Stimulated activated CD4-positive, alpha-beta T cell treated with anti-CD3 and anti-CD28 coated beads, Interleukin-12 subunit alpha, Interleukin-12 subunit beta, amount 100 ng/mL, for 24 hours (primary cell): ENCODE measurements at places on chromosomes 5 and 9.
A peak's percentile ranks its signal among the peaks of the same experiment; 100 is the strongest.

DNA sequence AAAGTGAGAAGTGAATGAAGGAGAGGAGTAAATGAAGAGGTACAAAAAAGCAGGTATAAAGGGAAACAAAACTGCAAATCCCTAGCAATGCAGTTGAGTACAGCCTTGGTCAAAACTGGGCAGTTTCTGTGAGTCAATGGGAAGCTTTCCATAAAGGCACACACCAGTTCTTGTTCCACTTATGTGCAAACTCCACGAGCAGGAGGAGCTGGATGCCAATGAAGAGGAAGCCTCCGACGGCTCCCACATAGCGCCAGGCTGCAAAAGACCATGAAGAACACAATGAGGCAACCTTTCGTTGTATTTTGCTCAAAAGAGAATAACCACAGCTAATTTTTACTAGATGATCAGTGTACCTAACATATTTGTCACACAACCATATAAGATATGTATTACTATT is 81.1 kb downstream of the SERINC5 start:
- no peak for DNase-seq

GRCh38 chr5:170353011-170353761 is 36.0 kb downstream of the KCNMB1 start:
- DNase-seq = no peak

DNA sequence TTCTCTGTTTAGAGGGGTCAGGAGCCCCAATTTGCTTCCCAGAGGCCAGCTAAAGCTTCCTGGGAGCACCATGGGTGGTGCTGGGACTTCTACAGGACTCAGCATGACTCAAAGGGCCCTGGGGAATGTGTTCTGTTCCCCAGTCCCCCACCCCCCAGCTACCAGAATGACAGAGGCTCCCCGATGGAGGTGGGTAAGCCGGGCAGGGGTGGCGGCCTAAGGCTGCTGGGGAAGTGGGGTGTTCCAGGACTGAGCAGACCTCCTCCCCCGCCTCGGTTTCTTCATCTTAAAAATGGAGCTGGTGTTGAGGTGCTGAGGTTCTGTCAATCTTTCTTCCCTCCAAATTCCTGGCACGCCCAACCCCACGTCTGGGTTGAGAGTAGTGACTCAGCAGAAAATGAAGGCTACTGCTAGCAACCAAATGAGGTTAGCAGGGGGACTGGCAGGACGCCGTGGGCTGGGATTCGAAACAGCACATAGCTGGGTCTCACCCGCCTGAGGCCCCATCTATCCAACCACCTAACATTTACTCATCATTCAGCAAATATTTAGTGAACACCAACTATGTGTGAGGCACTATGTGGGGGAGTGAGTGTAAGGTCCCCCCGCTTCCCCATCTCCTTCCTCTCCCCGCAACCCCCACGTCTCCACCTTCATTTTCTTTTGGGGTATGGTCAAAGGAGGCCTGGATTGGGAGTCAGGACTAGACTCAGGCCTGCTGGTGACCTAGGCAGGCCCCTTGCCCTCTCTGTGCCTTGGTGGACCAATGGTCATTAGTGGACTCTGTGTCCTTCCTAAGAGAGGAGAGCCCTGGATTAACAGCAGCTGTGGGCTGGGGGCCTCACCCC is 50.2 kb downstream of the C9orf50 start:
- no peak for DNase-seq

- DNase-seq = no peak
Observed at GRCh38 chr5:133739181-133739780, 126.9 kb upstream of the FSTL4 start.

GRCh38 chr5:60522292-60522905 is 177.6 kb downstream of the DEPDC1B start:
- DNase-seq = no peak

DNA sequence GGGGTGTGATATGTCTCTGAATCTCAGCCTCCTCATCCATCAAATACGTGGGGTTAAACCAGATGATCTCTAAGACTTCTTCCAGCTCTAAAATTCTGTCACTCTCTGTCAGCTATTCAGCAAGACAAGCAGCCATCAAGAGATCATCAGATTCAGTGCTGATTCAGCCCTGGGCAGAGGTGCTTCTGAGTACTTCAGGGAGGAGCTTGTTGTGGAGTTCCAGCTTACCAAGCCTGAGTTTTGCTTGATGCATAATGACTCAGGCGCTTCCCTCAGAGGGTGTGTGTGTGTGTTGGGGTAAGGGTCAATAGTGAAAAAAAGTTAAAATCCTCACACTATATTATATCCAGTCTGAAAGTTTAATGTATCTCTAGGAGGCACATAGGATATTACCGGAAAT is 29.6 kb upstream of the TAF1L start:
- no peak for DNase-seq

DNA sequence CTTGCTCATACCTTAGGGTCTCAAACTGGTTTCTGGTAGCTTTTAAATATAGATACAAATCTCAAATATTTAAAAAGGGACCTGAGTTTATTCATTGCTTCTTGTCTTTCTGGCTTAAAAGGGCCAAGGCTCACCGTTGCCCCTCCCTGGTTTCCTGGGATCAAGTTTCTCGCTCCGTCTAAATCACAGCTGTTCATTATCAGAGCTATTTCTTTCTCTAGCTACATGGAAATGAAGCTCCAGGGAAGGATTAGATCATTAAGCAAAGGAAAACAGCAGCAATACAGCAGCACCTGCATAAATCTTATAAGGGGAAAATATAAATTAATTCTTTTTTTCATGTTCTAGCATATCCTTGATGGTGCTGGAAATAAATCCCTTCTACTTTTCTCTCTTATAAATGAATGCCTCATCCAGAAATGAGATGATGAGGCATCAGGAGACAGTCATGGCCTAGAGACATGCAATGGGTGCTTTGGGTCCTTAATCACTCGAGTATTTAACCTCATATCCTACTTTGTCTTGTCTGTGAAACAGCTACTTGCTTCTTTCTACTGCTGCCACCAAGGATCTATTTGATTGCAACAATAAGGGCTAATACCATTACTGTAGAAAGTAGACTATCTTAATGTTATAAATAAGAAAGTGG is 320.1 kb downstream of the TRPM3 start:
- DNase-seq = no peak

DNA sequence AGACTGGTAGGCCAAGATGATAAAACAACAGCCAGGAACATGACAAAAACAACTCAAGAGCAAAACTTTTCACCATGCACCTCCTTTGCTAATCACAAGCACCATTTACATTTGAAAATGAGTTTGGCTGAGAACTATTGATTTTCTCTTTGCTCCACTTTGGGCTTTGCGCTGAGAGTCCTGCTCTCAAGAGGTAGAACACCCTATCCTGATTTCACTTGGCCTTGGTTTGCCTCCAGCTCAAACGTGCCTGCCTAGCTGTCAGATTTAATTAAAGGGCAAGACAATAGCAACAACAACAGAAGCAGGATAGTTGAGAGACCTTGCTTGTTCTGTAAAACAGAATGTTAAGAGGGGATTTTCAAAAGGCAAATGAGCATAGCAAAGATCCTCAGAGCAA is 128.2 kb upstream of the ASTN2 start:
- DNase-seq = no peak

GRCh38 chr5:139676406-139676805 is 28.3 kb downstream of the CXXC5 start:
- DNase-seq = no peak

DNA sequence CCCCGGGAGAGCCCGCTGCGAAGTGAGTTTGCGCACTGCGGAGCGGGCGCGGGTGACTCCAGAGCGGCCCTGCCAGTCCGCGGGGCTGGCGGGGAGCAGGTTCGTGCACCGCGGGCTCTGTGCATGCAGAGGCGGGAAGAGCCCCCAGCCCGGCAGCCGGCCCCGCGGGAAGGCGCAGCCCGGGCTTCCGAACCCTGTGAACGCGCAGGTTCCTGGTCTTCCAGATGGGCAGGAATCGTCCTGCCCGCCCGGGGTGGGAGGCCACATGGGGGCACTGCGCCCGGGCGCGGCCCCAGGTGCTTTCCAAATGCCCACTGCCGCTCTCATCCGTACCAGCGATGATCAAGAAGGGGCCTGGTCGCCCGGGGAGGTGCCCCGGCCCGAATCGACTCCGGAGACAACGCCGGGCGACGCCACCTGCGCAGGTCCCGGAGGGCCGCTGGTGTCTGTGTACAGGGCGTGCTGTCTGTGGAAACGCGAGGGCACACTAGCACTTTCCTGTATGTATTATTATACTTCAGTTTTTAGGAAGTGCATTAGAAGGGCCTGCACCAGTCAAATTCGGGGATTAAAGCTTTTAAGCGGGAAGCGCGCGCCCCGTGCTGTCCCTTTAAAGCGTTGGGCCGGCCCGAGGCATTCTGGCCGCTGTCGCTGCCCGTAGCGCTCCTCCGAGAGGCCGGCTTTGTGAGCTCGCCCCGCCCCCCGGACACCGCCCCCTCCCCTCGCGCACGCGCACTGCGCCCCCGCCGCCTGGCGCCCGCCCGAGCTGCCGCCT is at the start of gene WDR5:
Gene WDR5, plus strand, starts transcription at position 740 of the 775 bp plus-strand sequence. CDS start 3,796 bp downstream, outside the sequence.
- DNase-seq = peak; percentile 80

DNA sequence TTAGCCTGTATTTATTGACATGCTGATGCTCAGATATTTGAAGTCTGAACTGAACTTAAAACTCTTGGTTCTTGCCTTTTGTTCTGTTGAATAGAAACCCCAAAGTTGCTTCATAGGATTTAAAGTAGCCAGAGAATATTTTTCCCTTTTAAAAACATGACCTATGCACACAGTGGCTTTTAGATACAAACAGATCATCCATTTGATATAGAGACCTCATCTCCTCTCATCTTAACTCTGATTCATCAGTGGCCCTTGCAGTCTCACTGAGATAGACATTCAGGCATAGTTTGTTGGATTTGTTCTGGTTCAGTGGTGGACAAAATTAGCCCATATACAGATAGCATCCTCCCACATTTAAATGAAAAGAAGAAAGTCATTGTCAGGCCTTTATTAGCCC is 43.5 kb upstream of the PJA2 start:
- no peak for DNase-seq

DNA sequence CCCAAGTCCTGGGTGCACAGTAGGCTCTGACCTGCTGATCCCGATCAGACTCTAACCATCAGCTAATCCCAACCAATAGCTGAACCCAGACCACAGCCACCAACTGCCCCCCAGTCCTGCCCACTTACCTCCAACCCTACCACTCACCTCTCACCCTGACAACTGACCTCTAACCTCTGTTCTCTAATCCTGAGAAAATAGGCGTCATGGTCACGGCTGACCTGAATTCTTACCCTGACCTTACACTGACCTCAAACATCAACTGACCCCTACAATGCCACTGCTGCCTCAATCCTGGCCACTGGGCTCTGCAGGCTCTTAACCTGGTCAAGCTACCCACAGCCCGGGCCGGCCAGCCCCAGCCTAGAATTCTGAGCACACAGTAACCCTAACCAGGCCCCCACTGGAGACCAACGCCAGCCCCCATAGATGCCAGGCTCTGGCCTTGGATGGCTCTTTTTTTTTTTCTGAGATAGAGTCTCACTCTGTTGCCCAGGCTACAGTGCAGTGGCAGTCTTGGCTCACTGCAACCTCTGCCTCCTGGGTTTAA is 63.8 kb upstream of the ASS1 start:
- DNase-seq = no peak

DNA sequence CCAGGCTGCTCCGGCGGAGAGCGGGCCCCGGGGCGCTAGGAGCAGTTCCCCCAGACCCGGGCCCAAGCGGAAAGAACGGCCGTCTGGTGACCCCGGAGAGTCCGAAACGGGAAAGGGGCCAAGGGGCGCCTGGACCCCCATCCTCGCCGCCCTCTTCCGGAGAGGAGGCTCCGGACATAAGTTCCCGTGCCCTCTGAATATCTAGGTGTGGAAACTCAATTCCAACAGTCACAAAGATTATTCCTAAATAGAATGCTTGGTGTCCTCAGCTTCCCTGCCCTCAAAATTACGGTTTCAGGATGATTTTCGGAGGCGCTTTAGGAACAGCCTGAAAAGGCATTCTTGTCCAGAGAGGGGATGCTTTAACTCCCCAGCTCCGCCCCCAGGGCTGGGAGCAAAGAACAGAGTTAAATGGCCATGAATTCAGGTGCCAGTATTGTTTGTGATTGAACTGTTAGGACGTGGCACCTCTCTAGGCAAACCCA is 681 bp upstream of the LHFPL2 start:
- DNase-seq = no peak

GRCh38 chr5:99808657-99809230 is 726.4 kb upstream of the FAM174A start:
- no peak for DNase-seq

DNA sequence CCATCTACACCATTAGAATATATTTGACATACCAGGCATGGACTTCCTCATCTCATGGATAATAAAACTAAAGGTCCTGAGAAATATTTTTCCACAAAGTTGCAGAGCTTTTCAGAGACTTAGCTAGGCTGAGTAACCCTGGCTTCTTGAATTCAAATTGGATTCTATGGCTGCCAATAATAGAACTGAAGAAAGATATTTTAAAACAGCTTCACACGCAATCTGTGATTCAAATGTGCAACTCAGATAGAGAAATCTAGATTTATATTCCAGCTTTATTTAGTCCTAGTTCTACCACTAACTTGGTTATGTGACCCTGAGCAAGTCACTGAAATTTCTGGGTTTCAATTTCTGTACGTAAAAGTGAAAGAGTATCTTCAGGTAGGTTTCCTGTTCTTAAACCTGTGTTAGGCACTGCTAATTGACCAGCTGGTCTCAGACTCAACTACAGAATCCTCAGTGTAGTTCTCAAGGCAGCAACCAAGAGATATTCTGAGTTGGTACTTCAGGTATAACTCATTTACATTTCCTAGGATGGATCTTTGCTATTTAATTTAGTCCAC is 235.3 kb downstream of the GABRB2 start:
- DNase-seq = no peak

DNA sequence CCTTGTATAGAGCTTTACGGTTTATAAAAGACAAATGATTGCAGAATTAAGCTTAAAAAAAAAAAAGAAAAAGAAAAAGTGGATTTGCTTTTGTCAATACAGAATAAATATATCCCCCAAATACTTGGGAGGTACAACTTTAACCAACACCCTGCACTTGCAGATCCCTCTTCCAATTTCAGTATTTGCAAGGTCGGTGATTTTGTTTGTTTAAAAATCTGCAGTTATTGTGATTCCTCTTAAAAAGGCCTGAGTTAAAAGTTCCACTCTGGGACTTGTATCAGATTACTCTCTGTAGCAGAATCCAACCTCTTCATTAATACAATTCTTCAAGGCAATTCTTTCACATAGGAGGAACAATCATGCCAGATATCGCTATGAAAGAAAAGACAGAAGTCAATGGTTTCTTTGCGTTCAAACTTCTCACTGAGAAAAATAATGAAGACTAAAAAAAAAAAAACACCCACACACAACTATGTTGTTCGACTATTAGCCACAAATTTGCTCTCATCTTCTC is 400.9 kb downstream of the EBF1 start:
- no peak for DNase-seq

DNA sequence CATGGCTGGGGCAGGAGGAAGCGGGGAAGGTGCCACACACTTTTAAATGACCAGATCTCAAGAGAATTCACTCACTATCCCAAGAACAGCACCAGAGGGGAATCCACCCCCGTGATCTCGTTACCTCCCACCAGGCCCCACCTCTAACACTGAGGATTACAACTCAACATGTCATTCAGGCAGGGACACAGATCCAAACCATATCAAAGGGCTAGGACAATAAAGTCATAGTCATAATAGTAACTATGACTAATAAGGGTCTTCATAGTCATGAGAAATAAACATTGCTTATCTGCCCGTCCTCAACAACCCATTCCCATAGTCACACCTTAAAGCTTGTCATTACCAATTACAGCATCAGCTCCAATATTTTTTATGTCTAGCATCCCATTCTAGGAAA is 65.3 kb upstream of the SMC2 start:
- no peak for DNase-seq

- no peak for DNase-seq
Observed at GRCh38 chr5:127839496-127840197, 136.5 kb downstream of the CCDC192 start.
